Hindlimb muscle (tissue), 1 donor: ENCODE measurements at places on chromosomes 7 and 10.
A peak's percentile ranks its signal among the peaks of the same experiment; 100 is the strongest.

- no peak for DNase-seq
These were observed 16.6 kb upstream of the ARPC1B start for GRCh38 chr7:99357701-99358490.

DNA sequence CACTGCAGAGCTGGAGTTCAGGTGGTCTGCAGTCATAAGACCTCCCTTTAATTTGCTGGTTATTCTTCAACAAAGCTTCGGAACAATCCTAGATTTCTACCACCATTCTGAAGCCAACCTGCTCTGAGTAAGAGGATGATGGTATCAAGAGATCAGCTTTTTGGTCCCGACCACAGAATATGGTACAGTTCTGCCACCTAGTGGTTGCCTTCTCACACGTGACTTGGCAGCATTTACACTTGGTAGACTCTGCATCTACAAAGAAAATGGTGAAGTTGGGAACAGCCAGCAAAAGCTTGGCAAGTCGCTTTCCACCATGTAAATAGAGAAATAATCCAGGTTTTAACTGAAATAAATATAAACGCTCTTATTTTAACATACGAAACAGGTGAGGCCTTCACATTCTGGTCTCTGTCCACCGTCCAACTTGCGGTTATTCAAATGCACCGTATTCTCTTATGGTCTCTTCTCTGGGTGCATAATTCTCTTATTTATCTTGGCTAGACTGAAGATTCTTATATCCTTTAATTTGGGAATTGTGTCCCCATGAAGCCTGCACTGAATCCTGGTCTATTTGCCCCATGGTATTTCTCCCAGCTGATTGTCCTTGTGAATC lies 173.9 kb upstream of the GRM3 start:
- peak; percentile 41 for DNase-seq

- no peak for DNase-seq
These were observed 238.5 kb upstream of the PITRM1 start for GRCh38 chr10:3411044-3411443.

GRCh38 chr7:123633553-123633952 lies 22.1 kb upstream of the LMOD2 start:
- no peak for DNase-seq

- peak; percentile 91 for DNase-seq
These were observed 17.3 kb upstream of the INPP5A start for GRCh38 chr10:132520177-132520811.

GRCh38 chr10:34548466-34548865 lies 266.6 kb downstream of the PARD3 start:
- no peak for DNase-seq

GRCh38 chr7:124399941-124400340 lies 365.7 kb downstream of the GPR37 start:
- no peak for DNase-seq

- no peak for DNase-seq
These were observed 31.7 kb downstream of the STAM start for GRCh38 chr10:17675638-17676037.

DNA sequence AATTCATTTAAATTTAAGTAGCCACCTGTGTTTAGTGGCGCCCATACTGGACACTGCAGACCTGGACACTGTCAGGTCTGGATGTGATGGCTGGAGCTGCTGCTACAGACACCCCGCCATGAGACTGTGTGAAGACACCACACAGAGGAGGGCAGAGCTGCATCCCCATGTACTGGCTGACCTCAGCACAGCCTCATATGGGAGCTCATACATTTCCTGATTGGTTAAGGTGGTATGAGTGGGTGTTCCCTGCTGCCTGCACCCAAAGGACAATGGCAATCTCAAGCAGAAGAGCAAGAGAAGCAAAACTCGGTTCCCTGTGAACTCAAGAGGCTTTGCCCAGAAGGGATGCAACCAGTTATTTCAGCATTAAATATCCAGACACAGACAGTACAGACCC lies 60.0 kb downstream of the DLG5 start:
- DNase-seq = no peak

DNA sequence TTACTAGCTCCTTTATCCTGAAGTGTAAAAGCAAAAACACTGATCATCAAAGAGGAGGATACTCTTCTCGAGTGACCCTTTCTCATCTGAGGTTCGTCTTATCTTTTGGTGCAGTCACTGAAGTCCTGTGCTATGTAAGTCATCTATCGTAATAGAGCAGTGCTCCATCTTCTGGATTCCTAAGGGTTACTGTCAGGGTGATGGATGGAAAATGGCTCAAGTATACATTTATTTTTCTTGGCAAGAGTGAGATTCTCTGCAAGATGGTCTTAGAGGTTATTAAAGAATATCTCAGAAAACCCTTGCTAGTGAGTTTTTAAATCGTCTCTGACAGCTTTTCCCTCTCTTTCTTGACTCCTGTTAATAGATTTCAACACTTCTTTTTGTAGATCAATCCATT lies 12.4 kb downstream of the PRKG1 start:
- DNase-seq = no peak

- DNase-seq = no peak
These were observed 10.5 kb upstream of the SRPK2 start for GRCh38 chr7:105399043-105399725.

DNA sequence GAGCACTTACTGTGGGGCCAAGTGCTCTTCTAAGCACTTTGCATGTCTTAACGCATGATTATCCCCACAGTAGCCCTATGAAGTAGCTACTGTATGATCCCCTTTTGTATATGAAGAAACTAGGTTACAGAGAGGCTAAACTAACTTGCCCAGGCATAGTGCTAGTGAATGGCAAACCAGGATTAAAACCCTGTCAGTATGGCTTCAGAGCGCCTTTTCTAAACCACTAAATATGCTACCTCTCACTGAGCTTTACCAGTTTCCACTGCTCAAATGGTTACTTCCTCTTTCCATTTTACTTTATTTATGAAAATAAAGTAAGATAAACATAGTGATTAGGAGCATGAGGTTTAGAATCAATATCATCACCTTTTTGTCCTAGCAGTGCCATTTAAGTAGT lies 73.6 kb downstream of the PODXL start:
- no peak for DNase-seq
